Activated CD4-positive, alpha-beta T cell treated with anti-CD3 and anti-CD28 coated beads, Interleukin-2, amount 50 U/mL, for 48 hours (primary cell): ENCODE measurements at places on chromosomes 16 and 17.

- no peak for DNase-seq
Observed at GRCh38 chr17:78278139-78278741, 46.8 kb downstream of the TMEM235 start.

DNA sequence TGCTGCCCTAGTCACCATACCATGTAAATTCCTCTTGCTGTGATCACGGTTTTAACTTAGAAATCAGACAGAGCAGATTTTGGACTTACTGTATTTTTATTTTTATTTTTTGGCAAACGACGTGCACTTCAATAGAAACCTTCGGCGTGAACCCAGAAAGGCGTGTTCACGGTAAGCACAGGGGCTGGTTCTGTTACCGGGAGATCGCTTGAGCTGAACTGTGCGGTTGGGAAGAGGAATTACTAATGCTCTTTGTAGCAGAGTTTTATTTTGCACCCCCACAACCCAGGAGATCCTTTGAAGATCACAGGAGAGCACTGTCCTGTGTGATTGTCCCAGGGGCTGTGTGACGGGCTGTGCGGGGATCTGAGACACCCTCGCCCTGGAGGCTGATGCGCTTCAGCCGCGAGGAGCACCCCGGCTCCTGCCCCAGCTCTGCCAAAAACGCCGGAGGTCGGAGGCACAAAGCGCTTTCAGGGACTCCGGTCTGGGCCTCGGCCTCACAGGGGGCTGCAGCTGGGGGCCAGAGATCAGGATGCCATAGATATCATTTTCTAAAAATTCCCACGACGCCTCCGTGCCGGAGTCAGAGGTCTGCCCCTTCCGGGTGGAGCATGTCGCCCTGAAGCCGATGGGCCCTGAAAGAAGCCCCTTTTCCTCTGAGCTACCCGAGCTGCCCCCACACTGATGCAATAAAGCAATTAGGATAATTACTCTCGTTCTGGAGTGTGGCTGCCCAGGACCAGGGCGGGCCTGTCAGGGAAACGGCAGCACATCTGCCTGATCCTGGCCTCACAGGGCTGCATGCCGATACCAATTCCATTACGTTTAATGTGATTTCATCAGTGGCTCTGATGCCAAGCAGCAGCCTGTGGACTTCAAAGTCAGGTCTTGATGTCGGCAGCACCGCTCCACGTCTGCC is 71.8 kb downstream of the LMF1 start:
- no peak for DNase-seq

DNA sequence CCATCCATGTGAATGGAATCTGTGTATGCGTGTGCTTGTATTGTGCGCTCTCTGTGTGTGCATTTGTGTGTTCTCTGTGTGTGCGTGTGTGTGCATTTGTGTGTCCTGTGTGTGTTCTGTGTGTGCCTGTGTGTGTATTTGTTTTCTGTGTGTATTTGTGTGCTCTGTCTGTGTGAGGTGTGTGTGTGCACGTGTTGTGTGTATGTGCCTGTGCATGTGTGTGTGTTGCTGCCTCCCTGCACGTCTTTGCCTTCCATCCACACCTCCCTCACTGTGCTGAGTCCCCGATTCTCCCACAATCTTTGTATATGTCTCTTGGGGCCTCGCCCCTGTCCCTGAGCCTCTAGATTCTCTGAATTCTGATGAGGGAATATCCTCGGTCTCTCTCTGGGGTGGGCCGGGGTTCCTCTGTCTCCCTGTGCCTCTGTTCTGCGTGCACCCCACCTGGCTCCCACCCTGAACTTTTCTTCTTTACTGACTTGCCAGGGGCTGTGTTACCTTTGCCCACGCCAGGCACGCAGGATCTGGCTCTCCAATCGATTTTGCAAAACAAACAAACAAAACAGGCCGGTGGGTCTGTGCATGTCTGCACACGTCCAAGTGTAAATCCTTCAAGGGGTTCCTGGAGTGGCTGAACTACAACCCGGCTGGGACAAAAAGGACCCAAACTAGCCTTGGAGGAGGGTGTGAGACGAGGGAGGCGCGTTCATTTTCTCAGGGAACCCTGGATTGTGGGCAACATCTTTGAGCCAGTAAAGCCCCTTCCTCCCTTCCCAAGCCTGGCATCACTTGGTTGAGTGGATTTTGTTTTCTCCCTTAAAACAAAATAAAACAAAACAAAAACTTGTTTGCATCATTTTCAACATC is 8.1 kb upstream of the FOXF1 start:
- DNase-seq = no peak

GRCh38 chr17:34961093-34961911 is at the start of the genes CCT6B and ZNF830:
TSS of gene CCT6B (minus strand) at chr17:34961460. CDS start at chr17:34961393, 67 bp downstream.
TSS of gene ZNF830 (plus strand) at chr17:34961540. CDS start at chr17:34961567, 27 bp downstream.
- DNase-seq = peak; percentile 90

DNA sequence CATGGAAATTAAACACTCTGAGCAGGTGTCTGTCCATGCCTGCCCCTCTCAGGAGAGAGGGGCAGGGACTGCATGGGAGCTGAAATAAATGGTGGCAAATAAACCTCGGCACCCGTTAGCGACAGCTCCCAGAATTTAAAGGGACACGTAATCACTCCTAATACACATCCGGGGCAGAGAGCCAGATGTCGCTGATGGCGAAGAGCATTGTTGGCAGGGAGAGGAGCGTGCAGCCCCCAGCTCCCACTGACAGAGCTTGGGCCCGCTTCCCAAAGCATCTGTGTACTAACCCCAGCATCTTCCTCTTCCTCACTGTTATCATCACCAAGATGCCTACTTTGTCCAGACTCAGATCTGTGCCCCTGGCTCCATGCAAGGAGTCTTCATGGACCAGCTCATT is 85.8 kb downstream of the IRX5 start:
- no peak for DNase-seq

GRCh38 chr16:3051494-3051893 is 5.1 kb downstream of the MMP25 start:
- no peak for DNase-seq

GRCh38 chr16:85002099-85002541 is 9.2 kb downstream of the ZDHHC7 start:
- DNase-seq = no peak

DNA sequence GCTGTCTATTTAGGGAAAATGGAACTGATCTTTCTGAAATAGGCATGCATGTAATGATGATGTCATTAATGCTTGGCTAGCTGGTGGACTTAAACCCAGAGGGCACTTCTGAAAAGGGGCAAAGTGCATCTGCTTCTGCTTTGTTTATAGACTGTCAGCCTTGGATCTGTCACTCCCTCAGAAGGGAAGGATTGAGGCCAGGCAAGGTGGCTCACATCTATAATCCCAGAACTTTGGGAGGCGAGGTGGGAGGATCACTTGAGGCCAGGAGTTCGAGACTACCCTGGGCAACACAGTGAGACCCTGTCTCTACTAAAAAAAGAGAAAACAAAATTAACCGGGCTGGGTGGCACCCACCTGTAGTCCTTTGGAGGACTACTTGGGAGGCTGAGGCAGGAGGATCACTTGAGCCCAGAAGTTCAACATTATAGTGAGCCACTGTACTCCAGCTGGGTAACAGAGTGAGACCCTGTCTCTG is 185.5 kb downstream of the WWOX start:
- no peak for DNase-seq

- no peak for DNase-seq
Observed at GRCh38 chr16:85650135-85650843, 37.2 kb downstream of the GSE1 start.

- no peak for DNase-seq
Observed at GRCh38 chr17:62111562-62112171, 46.6 kb upstream of the MED13 start.

GRCh38 chr16:68272507-68273209 is 8.3 kb downstream of the SLC7A6 start:
- DNase-seq = no peak
